ENCODE measurements at places on chromosomes 11 and 22.
A peak's percentile ranks its signal among the peaks of the same experiment; 100 is the strongest.

GRCh38 chr22:32079130-32080089, 36.3 kb downstream of the SLC5A1 start:
- no peak for DNase-seq

GRCh38 chr22:40542821-40543540, 93.5 kb downstream of the MRTFA start:
- no peak for DNase-seq

DNA sequence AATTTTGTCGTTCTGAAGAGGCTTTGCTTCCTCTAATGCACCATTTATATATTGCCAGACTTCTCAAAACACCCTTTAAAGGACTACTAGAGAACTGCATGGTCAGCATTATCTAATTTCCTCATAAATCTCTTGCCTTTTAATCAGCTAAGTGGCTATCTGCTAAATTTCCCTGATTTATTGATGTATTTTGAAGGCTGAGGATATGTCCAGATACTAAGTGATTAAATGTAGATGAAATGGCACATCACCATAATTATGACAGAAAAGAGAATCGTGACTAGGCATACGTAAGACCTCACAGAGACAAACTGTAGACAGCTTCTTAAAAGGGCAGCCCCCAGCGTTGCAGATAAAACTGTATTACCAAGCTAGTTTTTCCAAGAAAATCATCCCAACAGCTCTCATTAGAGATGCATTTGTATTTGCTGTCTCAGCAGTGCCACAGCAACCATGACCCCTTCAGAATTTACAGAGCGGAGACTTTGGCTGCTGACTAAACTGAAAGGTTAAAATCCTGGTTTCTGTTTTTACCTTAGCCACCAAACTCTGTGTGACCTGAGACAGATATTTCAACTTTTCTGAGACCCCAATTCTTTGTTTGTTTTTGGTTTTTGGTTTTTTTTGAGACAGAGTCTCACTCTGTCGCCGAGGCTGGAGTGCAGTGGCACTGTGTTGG, 67.1 kb upstream of the SLN start:
- no peak for DNase-seq

- no peak for DNase-seq
Observed at GRCh38 chr11:13042873-13043342, 33.8 kb downstream of the RASSF10 start.

GRCh38 chr22:46959369-46959768, 196.9 kb downstream of the TBC1D22A start:
- DNase-seq = no peak

- DNase-seq = no peak
Observed at GRCh38 chr22:48045369-48045768, 1282.9 kb downstream of the TBC1D22A start.

DNA sequence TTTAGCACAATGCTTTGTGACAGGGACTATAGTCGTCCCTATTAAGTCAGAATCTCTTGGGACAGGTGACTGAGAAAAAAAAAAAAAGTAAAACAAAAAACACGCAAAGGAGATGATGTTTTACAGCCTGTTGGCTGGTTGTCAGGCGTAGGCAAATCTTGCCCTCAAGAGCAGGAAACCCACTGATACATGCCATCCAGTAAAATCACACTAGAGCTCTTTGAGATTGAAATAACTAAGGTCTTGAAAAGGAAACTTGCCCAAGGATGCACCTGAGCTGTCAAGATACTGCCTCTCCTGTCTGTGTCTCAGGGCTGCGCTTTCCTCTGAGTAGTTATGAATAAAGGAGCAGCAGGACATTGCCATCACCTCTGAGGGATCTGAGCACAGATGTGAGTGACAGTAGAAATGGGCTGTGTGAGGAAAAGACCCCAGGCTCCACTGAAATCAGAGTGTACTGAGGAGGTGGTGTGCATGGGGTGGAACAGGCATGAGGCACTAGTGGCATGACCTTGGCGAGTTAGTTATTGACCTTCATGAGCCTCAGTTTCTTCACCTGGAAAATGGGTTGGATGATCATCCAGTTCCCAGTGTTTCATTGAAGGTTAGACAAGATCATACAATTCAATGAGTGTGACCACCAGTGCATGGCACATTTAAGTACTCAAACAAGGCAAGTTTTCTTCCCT, 23.3 kb downstream of the MICAL2 start:
- no peak for DNase-seq

DNA sequence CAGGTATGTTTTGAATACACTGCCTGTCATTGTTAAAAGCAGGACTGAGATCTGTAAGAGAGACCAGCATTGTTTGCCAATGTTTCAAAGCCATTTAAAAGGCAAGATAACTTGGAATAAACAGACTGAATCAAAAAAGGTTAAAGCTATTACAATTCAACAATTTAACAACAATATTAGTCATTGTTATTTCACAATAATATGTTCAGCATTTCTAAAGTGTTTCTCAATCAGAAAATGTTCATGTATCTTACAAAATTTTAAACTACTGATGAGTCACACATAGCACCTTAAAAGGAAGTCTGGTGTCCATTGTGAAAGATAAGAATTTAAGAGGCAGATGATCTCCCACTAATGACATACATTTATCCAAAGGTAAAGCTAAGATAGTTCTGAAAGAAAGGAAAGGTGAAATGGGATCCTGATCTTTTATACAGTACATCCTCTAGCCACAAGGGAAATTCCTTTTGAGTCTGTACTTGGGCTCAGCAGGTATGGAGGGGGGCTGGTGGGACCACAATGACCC, 79.7 kb downstream of the MAML2 start:
- DNase-seq = no peak

GRCh38 chr11:17745023-17745772, 10.6 kb downstream of the KCNC1 start:
- no peak for DNase-seq

DNA sequence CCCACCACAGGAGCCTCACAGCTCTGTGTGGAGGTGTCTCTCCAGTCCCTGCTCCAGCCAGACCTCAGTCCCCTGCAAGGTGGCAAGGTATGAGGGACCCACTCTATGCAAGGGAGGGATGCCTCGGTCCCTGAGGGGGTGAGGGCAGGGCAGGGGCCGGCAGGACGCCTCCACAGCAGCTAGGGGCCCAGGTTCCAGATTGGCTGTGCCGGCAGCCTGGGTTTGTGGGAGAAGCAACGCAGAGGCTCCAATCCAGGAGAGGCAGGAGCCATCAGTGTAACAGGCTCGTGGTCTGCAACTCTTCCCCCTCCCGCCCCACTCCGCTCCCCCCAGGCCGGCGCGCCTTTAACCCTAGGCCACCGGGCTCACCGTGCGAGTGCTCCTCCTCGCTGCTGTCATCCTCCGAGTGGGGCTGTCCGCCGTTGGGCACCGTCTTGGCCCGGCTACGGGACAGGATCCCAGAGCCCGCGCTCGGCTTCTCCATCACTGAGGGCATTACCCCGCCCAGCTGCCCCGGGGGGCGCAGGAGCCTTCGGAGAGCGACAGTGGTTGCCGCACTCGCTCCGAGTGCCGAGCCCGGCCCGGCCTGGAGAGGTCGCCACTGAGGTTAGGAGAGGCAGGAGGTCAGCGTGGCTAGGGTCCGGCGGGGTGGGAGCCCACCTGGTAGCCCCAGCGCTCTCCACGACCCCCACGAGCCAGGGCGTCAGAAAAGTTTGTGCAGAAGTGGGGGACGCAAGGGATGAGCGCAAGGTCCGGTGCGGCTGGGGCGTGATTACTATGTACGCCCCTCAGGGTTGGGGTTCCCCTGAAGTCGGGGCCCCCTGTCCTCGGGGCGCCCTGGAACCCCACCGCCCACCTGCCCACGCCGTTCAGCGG, 765 bp downstream of the RCOR2 start:
- DNase-seq = peak; percentile 85

DNA sequence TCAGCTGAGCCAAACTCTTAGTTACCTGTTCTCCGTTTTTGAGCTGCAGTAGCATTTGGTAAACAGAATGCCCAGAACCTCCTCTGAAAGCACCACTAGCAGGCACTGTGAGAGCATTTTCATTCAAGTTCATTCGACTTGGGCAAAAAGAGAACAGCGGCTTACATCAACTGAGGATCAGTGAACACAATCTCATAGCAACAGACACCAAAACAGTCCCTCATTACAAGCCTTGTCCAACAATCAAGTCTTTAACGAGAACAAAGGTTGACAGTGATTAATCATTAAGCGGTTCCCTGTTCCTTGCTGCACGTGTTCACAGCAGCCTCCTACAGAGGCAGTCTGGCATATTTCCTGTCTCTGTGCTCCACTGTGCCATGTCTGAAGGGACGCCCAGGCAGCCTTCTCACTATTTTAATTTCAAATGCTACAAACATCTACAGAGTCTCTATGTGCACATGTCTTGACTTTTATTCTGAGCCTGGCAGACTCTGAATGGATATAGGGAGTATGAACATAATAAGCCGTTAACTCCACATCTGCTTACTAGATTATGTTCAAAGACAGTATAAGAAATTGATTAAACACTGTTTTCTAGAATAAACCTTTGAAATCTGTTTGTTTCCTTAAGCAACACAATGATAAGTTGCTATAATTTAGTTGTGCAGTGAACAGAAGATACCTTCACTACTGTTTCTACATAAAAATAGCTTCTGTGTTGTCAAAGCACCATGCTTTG, 88.3 kb upstream of the MTMR2 start:
- DNase-seq = peak; percentile 24

- DNase-seq = no peak
Observed at GRCh38 chr22:23000657-23001347, 69.5 kb upstream of the GNAZ start.

- no peak for DNase-seq
Observed at GRCh38 chr11:18285841-18286240, 19.8 kb downstream of the SAA1 start.

DNA sequence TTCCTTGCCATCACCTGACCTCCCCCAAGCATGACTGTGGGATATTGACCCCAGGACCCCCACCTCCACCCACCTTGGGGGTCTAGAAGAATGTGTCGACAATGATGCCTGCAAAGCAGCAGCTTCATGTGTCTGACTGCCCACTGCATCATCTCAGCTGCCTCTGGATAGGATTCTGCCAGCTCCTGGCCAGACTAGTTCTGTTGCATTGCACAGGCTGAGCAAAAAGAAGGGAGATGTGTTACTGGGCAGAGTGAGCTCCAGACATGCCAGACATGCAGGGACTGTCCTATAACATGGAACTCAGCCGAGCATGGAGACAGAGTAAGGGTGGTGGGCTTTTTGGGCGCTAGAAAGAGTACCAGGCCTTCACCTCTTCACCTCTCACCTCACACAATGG, 36.7 kb downstream of the FBXO7 start:
- no peak for DNase-seq

GRCh38 chr11:119266063-119266462, 50.9 kb downstream of the MCAM start:
- no peak for DNase-seq

DNA sequence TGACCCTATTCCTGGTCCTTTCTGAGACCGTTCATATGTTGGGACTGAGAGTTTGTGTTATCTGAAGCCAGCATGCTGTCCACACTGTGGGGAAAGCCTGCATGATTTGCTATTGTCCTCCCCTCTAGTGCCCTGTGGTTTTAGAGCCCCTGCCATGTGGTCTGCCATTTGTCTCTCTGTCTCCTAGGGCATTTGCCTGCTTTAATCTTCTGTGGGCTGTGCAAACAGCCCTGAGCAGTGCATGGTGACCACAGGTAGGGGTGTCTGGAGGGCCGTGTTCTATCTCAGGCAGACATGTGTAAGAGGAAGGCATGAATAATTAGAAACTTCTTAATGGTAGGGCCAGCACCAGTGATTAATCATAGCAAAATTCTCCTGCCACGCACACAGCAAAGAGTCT, 23.0 kb downstream of the AMPD3 start:
- no peak for DNase-seq

DNA sequence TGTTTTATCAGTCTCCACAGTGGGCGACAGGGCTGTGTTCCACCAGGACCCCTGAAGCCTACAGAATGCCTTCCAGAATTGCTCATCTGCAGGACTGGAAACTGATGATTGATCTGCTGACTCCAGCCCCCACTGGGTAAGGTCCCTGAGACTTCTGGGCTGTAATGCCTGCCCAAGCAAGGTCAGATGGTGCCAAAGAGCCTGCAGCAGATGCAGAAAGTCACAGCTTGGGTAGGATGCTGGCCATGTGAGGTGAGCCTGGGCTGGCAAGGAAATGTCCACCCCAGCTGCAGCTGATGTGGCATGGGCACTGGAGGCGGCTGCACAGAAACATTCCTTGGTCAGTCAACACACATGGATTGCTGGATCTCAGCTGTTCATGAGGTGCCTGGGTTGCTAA, 30.9 kb downstream of the LRRC32 start:
- no peak for DNase-seq

- peak; percentile 48 for DNase-seq
Observed at GRCh38 chr22:50184004-50184901, 1.5 kb upstream of the TRABD start.

GRCh38 chr11:87284306-87284705, 246.6 kb downstream of the TMEM135 start:
- no peak for DNase-seq

GRCh38 chr11:7936615-7937014, 4.9 kb downstream of the OR10A3 start:
- no peak for DNase-seq

Measured in nephron progenitor cell (in vitro differentiated cells).